ENCODE measurements at places on chromosomes 4 and X. TPM values are rescaled to one million over a fixed set of nuclear protein-coding genes. Genes with fewer than 3 reads are reported as not detected.

The SMPX gene
- 622 TPM for total RNA-seq

The TLR10 gene
- not detected for total RNA-seq

The CENPVL2 gene
- not detected for total RNA-seq

The CYSLTR1 gene
- 1.6 TPM for total RNA-seq

The TMPRSS11B gene
- not detected for total RNA-seq

The RNF128 gene
- total RNA-seq = 0.15 TPM

The CXCL11 gene
- total RNA-seq = 0.42 TPM

The SULT1B1 gene
- total RNA-seq = 0.57 TPM

The CT45A2 gene
- not detected for total RNA-seq
